Motor neuron (in vitro differentiated cells): ENCODE measurements at places on chromosomes 5 and 9. TPM values are rescaled to one million over a fixed set of nuclear protein-coding genes. Genes with fewer than 3 reads are reported as not detected.

ISL1 gene
- 38.0 and 40.7 TPM in 2 replicates for total RNA-seq

UBQLN1 gene
- total RNA-seq, result 118 and 124 TPM in 2 replicates

LCNL1 gene
- 0.65 and 0.97 TPM in 2 replicates for total RNA-seq

LCN10 gene
- 0.49 and 2.4 TPM in 2 replicates for total RNA-seq

CTXN3 gene
- 17.8 and 18.3 TPM in 2 replicates for total RNA-seq

SEC61B gene
- 397 and 412 TPM in 2 replicates for total RNA-seq

COX7C gene
- 1,058 and 1,081 TPM in 2 replicates for total RNA-seq

PCDHB9 gene
- total RNA-seq, result 10.1 and 11.5 TPM in 2 replicates

ACO1 gene
- 28.6 and 35.5 TPM in 2 replicates for total RNA-seq

TMEM171 gene
- total RNA-seq, result 0.11 and 0.13 TPM in 2 replicates

PCDHB16 gene
- total RNA-seq, result 0.65 and 0.81 TPM in 2 replicates

DNA sequence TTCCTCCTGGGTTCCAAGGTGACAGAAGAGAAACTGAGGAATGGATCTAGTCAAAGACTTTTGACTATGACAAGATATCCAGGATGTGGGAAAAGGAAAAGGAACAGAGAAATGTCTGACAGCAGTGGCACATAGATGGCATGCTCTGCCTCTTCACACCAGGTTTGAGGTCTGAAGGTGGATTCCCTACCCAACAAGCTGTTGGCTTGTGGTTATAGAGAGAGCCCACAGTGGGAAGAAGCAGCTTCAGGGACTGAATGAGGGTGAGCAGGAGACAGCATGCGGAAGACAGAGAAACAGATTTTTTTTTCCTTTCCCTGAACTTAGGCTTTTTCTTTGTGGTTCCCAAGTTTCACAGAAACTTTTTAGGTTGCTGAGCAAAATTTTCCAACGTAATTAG lies 20.6 kb downstream of the IFNW1 start:
- ATAC-seq, result no peak

GRCh38 chr9:30676651-30677050 lies 1707.8 kb upstream of the ACO1 start:
- ATAC-seq, result no peak

- no peak for ATAC-seq
These were observed 77.3 kb downstream of the SEMA4D start for GRCh38 chr9:89420397-89421178.

GRCh38 chr9:119736491-119737454 lies 367.5 kb upstream of the BRINP1 start:
- peak; percentile 60 for ATAC-seq

DNA sequence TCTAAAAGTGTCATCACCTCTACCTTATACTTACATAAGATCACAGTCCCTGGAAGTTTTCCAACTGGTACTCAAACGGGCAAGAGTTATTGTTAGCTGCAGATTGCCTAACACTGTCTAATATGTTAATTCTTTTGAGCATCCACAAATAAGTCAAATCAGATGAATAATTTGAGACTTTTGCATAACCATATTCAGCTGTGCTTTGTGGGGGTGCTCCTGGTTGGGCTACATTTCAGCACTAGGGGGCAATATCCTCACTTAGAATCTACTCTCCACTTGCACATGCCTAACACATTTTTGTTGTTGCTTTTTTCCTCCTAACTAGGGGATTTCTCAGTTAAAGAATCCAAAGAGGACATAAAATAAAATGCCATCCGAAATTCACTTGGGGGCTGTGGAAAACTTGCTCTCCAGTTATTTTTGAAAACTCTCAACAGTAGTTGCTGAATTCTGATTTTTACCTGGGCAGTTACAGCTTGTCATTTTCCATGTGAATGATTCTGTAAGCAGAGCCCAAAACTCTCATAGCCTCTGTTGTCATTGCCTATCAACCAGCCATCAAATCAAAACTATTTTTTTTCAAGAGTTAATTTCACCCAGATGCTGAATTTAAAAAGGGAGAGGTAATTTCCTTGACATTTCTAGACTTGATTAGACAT lies 71.5 kb downstream of the TRIM36 start:
- peak; percentile 79 for ATAC-seq

GRCh38 chr5:14217587-14217986 lies 74.4 kb downstream of the TRIO start:
- ATAC-seq, result peak; percentile 52

GRCh38 chr5:175379867-175380266 lies 64.1 kb downstream of the DRD1 start:
- ATAC-seq, result no peak

GRCh38 chr9:108703429-108703828 lies 152.4 kb downstream of the ACTL7B start:
- ATAC-seq, result no peak

- no peak for ATAC-seq
These were observed 11.8 kb downstream of the NR6A1 start for GRCh38 chr9:124759327-124759726.

- no peak for ATAC-seq
These were observed 72.0 kb upstream of the DAP start for GRCh38 chr5:10832987-10833386.

- ATAC-seq, result peak; percentile 50
These were observed 113.2 kb downstream of the TLE4 start for GRCh38 chr9:79684711-79685575.

DNA sequence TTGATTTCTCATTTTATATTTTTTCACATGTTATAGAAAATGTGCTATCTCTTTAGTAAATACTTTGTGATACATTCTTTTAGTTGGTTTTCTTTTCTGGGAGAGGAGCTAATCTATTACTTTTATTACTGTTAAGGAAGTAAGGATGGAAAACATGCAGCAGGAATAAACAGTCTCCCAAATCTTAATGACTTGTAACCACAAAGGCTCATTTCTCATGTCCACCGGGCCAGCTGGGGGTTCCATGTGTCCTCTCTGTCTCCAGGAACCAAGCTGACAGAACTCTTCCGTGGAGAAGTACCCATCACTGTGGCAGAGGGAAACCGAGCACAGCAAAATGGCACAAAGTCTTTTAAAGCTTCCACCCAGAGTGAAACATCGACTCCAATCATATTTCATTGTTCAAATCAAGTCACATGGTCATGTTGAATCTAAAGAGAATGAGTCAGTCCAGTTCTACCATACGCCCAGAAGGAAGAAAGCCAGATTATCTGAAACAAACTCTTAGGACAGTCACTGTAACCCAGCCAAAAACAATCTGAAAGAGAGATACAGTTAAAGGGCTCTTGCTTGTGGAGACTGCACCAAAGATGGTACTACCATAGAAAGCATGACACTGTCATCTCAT lies 97.1 kb upstream of the CDH6 start:
- no peak for ATAC-seq

DNA sequence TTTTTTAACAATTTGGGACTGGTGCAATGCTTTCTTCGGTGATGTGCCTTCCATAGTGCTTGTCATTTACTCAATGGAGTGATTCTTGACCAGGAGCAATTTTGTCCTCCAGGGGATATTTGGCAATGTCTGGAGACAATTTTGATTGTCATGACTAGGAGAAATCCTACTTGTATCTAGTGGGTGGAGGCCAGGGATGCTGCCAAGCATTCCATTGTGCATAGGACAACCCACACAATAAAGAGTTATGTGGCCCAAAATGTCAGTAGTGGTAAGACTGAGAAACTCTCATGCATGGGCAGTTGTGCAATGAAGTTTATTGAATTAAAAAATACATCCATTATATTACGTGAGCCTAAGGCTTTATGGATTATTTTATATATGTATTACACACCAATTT lies 70.5 kb downstream of the FOCAD start:
- peak; percentile 66 for ATAC-seq

DNA sequence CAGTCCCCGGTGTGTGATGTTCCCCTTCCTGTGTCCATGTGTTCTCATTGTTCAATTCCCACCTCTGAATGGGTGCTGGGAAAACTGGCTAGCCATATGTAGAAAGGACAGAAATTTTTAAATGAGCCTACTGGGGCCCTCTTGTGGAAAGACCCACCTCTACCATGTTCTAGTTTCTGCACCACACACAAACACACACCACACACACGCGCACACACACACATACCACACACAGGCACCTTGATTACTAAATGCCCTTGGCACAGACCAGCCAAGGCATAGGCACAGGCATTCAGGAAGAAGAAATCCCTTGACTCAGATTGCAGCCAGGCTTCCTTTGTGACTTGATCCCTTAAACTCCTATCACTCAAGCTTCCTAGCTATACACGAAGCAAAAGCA lies 60.5 kb downstream of the SIL1 start:
- peak; percentile 56 for ATAC-seq

DNA sequence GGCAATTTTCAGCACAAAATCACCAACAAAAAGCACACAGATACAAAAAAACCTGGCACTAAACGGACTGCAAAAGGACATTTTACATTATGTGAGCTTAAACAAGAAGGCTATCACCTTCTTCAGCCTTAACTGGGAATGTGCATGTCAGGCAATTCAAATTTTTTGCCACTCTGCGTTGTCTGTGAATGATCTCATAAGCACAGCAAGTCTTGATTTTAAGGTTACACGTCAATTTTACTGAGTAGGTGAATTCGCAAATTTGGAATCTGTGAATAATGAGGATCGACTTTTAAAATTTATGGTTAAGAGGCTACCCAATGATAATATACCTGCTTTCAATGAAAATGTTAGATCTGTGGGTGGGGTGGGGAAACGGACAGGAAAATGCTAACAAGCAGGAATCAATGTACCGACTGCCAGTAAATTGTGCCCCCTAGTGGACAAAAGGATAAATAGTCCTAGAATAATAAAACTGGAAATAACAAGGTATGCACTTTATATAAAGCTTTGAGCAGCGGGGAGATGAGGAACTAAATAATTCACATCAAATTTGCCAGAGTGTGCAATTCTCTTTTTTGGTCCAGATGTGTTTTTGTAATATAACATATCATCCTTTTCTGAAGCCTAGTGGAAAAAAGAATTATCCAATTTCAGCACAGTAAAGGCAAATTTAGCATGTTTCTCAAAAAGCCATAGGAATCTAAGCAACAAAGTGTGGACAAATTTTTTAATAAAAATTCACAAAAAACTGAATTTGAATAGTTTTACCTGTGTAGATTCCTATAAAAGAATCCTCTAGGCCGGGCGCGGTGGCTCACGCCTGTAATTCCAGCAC lies 20.5 kb downstream of the EQTN start:
- peak; percentile 53 for ATAC-seq

GRCh38 chr9:36074870-36075532 lies 38.3 kb downstream of the RECK start:
- no peak for ATAC-seq

DNA sequence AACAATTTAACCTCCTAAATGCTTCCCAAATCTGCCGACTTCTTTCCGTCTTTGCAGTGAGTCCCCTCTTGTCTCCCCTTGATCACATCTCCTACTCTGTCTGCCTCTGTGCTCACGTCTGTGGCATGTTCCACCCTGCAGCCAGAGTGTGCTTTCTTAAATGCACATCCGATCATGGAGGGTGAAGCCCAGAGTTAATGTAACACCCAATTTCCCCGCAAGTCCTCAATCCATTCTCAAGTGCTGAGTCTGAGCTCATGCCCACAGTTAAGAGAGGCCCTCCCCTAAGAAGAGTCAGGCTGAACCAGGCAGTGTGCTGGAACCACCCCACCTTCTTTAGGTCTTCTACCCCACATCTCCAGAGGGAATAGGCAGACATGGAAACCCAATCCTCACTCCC lies 164.8 kb downstream of the EPB41L4A start:
- ATAC-seq, result no peak

DNA sequence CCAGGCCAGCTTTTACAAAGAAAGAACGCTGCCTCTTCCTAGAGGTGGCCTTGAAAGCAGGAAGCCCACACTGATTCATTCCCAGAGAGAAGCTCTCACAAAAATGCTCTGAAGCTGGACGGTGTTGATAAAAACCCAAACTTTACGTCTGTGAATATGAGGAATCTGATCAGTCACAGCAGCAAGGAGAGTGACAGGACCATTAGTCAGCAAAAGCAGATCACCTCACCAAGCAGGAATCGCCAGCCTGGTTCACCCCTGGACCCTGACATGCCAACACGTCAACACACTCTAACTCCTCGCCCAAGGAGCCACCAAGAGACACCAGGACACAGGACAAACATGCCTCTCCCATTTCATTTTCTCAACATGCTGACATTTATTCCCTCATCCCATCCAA lies 70.6 kb upstream of the ZNF622 start:
- ATAC-seq, result no peak

- ATAC-seq, result no peak
These were observed 5.6 kb upstream of the IARS1 start for GRCh38 chr9:92299116-92299515.

DNA sequence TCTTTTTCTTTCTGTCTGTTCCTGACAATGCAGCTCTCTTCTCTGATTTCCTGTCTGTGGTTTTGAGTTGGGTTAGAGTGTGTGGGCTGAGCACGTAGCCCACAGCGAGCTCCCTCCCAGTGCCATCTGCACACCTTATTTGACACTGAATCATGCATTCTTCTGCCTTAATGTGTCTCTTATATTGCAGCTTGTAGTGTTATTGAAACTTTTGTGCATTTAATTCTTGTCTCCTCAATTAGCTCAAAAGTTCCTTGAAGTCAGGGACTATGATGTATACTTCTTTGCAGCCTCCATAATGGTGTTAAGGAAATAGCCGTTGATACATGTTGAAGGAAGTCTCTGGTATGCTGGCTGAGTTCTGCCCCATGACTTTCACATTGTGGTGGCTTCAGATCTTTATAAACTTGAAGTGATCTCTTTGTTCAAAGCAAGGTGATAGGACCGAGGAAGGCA lies 576.2 kb upstream of the CLINT1 start:
- ATAC-seq, result no peak
